ENCODE measurements at places on chromosomes 5 and 9.

GRCh38 chr5:31477516-31477915 is 54.4 kb downstream of the DROSHA start:
- no peak for DNase-seq

GRCh38 chr5:140338908-140339307 is 7.5 kb downstream of the HBEGF start:
- no peak for DNase-seq

DNA sequence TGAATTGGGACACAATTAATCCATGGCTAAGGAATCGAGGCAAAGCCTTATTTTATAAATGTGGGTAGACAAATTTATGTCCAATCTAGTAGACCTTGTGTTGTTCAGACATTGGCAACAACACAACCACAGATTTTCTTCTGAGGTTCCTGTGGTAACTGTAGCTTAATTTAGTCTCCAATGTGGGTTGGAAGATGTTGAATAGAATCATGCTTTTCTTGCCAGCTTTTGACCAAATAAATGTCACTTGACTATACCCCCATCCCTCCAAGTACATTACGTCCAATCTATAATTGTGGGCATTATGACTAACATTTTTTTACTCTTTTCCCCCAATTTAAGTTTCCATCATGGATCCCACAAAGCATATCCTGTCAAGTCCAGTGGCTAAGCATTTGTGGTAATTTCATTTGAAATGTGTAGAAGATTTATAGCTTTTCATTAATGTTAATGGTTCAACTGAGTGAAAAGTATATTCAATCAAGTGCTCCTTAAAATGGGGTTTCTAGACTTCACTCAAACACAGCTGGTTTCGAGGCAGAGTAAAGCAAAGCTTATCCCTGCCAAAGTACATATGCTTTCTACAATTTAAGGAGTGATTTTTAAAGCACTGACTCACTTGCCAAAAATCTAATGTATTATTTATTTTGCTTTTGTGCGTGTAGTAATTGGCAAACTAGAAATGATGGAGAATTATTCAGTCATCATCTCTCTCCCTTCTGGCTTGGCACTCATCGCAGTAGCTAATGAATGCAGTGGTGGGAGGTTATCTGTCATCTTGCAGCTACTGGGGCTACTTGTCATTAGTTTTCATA is 141.8 kb downstream of the FAM174A start:
- DNase-seq: no peak

GRCh38 chr5:57780306-57780960 is 297.8 kb upstream of the ACTBL2 start:
- DNase-seq: no peak

DNA sequence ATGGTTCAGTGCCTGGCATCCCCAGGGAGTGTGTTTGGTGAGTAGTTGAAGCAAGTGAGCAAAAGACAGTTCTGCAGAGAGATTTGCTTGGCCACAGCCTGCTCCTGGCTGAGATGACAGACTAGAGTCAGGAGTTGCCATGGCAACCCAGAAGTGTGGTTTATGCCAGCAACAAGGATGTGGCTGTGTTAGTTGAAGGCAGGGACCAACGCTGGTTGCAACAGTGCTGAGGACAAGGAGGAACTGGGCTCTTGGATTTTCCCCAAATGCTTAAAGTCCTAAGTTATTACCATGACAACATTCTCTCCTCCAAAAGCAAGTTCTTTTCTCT is 2.7 kb downstream of the NXNL2 start:
- no peak for DNase-seq

DNA sequence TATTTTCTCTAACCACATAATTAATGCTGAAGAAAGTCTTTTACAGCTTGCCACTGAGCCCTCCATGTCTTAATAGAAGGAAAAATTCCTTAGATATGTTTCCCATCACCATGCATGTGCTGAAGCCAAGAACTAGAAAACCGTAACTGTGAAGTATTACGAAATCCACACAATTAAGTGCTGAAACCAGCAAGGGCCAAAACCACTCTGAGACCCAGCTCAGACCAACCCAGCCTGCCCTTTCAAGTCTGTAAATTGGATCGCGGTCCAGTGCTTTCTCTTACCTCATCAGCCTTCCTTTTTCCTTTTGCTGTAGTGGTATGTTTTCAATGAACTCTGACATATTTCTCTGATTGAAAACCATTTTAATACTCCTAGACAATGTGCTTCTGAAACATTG is 26.3 kb downstream of the SEMA5A start:
- DNase-seq: no peak

- DNase-seq: no peak
These were observed 118.7 kb upstream of the ATP10B start for GRCh38 chr5:160970605-160971191.

DNA sequence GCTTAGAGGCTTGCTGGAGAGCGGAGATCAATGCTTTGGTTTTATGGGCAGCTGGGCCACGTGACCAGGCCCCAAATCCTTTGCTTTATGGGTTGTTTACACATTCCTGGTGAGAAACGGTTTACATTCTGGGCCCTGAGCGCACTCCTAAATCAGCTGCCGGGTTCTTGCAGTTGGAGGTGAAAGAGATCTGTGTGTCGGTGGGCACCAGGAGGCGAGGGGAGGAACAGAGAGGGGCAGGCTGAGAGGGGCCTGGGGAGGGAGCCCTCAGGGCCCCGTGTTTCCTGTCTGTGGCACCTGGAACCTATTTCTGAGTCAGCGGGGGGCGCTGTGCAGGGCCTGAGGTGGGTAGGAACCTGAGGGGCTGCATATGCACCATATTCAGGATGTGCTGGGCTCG is 63.5 kb upstream of the HAND1 start:
- no peak for DNase-seq
